ENCODE measurements at places on chromosomes 3 and 15. TPM values are rescaled to one million over a fixed set of nuclear protein-coding genes. Genes with fewer than 3 reads are reported as not detected.

- DNase-seq, result no peak
Observed at GRCh38 chr15:62128916-62129315, 36.2 kb downstream of the C2CD4B start.

DNA sequence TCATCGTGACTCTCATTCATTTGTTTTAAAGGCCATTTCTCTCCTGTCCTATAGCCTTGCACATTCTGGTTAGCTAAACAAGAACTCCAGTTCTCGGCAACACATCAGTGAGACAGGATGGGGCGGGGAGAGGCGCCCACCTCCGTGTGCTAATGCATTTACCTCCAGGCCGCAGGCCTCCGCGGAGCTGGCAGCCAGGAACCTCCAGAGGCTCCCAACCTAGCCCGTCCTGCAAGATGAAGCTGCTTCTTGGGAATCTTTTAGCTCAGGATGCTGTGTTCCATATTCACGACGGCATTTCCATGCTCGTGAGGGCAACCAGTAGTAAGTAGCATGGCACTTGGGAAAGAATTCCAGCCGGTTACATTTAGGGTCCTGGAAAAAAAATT is 47.9 kb downstream of the RGMA start:
- no peak for DNase-seq

- no peak for DNase-seq
Observed at GRCh38 chr3:193124861-193125260, 116.2 kb upstream of the PLAAT1 start.

DNA sequence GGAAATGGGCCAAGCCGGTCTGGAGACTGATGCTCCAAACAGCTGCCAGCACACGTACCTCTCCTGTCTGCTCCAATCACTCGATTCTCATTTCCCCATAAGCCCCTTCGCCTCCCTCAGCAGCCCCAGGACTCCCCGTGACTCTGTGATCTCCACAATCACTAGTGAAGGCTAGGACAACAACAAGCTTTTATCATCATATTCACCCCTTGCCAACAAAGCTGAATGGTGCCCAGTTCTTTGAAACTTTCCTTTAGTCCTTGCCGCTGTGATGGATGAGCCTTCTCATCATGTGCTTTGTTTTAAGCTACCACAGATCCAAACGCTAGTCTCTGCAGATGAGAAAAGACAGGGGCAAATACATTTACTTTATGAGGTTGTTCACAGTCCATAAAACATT is 242.0 kb downstream of the SV2B start:
- no peak for DNase-seq

GRCh38 chr15:84598250-84598649 is 2.6 kb upstream of the ZSCAN2 start:
- DNase-seq, result peak; percentile 20

- DNase-seq, result peak; percentile 30
Observed at GRCh38 chr3:188133646-188134045, 20.3 kb upstream of the LPP start.

PRKAR2A gene
- total RNA-seq, result 30.4 TPM

DNAJC13 gene
- total RNA-seq, result 33.5 TPM

SRGAP3 gene
- 2.2 TPM for total RNA-seq

FBXW12 gene
- not detected for total RNA-seq

APBA2 gene
- total RNA-seq, result 6.4 TPM

FETUB gene
- not detected for total RNA-seq

All from activated CD4-positive, alpha-beta memory T cell treated with anti-CD3 and anti-CD28 coated beads for 36 hours (primary cell).